Endodermal cell (in vitro differentiated cells): ENCODE measurements at places on chromosomes 16 and 17. TPM values are rescaled to one million over a fixed set of nuclear protein-coding genes. Genes with fewer than 3 reads are reported as not detected.

DNA sequence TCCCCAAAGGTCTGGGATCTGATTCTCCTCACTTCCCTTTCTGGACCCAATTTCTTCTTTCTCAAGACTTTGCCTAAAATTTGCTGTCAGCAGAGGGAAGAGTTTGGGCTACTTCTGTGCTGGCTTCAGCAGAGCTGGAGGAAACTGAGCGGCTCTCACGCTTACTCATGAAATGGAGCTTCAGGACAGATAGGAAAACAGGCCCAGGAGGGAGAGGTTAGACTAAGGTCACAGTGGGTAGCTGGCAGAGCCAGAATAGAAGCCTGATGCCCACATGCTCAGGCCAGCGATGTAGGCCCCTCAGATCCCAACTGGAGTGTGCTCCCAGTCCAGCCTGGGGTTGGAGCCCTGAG is 593 bp downstream of the SLC38A7 start:
- peaks cover 8% of the 10 kb centered on the region for H3K27me3 ChIP-seq
- H3K4me3 ChIP-seq, result peak overlapping the region; percentile 86
- no peak for DNase-seq
- peaks cover 13% of the 10 kb centered on the region for H3K36me3 ChIP-seq

GRCh38 chr17:47733047-47733673 is at the start of gene TBX21:
TSS of gene TBX21 (plus strand) at chr17:47733236. CDS start at chr17:47733455, 219 bp downstream.
- no peaks in the 10 kb centered on the region for H3K36me3 ChIP-seq
- H3K27ac ChIP-seq, result no peak within 1 kb of the TSS
- H3K4me3 ChIP-seq, result peak within 1 kb of the TSS; percentile 66
- DNase-seq, result peak; percentile 97
- H3K4me1 ChIP-seq, result no peaks in the 10 kb centered on the region

PDF gene
- 18.0 and 19.8 TPM in 2 replicates for total RNA-seq

GRCh38 chr16:13552062-13552959 is 367.6 kb upstream of the ERCC4 start:
- no peaks in the 10 kb centered on the region for H3K27me3 ChIP-seq
- no peak overlapping the region for H3K4me3 ChIP-seq
- DNase-seq, result no peak

DNA sequence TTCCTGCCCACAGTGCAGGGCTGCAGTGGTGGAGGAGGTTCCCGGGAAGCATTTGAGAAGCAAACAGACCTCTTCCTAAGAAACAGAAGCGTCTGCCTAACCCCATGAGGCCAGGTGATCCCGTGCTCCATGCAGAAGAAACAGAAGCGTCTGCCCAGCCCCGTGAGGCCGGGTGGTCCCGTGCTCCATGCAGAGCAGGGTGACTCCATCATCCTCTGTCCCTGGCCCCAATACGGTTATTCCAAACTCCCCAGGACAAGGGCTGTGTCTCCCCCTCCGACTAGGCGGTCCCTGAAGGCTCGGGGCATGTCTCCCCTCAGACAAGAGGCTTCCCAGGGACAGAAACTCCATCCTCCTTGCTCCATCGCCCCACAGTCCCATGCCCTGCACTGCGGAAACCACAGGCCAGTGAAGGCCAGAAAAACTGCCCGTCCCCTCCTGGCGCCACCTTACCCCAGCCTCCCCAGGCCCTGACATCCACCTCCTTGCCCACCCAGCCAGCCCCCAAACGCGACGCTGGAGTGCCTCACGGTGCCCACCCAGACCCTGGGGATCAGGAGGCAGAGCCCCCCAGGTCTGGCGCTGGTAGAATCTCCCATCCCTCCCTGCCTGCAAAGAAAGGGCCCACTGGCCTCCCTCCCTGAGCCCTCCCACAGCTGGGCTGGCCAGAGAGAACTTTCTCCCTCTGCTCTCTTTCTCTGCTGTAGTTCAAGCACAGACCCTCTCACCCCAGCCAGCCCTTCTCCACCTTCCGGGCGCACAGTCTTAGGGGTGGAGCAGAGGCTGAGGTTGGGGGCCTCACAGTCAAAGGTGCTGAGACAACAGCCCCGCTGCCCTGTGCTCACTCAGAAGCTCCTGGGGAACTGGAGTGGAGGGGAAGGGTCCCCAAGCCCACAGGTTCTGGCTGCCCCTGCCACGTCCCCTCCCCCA is 30.6 kb upstream of the KRT17 start:
- H3K27me3 ChIP-seq, result no peaks in the 10 kb centered on the region
- DNase-seq, result peak; percentile 60
- H3K4me1 ChIP-seq, result no peaks in the 10 kb centered on the region
- no peak overlapping the region for H3K27ac ChIP-seq
- no peaks in the 10 kb centered on the region for H3K36me3 ChIP-seq
- H3K4me3 ChIP-seq, result no peak overlapping the region

KRTAP1-4 gene
- total RNA-seq, result not detected in 2 replicates

GRCh38 chr17:61205401-61205800 is 194.2 kb upstream of the TBX2 start:
- no peaks in the 10 kb centered on the region for H3K36me3 ChIP-seq
- DNase-seq, result no peak
- no peak overlapping the region for H3K27ac ChIP-seq
- no peak overlapping the region for H3K4me3 ChIP-seq

DNA sequence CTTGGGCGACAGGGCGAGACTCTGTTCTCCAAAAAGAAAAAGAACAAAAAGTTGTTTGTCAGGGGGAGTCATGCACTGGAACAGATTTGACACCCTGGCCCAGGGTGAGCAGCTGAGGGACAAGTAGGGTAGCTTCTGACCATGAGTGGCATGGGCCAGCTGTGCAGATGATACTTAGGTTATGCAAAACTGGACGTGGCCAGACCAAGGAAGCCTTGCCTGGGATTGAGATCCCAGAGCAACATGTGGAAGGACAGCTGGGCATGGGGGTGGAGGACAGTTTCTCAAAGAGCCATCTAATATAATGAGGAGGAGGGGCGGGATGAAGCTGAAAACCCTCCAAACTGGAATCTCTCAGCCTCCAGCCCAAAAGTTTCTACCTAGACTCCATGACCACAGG is 19.6 kb upstream of the SLC35B1 start:
- no peaks in the 10 kb centered on the region for H3K27me3 ChIP-seq
- no peak overlapping the region for H3K4me3 ChIP-seq
- no peak overlapping the region for H3K27ac ChIP-seq

HES7 gene
- total RNA-seq, result 0.40 TPM in 1 of 2 replicates, not detected in the other

DNA sequence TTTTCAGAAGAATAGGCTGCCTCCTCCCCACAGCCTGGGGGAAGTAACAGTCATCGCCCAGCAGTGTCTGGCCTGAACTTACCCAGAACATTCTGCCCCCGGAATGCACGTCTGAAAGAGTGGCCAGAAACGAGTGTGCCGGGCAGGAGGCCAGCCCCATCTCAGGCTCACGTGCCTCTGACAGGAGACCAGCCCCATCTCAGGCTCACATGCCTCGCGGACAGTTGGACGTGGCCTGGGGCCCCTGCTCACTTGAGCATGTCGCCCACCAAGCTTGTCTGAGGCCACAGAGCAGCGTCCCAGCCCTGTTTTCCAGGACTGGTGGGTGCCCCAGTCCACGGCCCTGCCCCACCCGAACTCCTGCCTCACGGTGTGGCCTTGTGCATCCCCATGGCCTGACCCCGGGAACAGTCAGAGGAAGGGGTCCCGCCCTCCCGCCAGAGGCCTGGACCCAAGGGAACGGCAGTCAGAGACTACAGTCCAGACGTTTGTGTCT is 16.3 kb upstream of the CDH15 start:
- no peaks in the 10 kb centered on the region for H3K27me3 ChIP-seq
- H3K4me1 ChIP-seq, result no peaks in the 10 kb centered on the region
- H3K27ac ChIP-seq, result no peak overlapping the region
- peaks cover 11% of the 10 kb centered on the region for H3K36me3 ChIP-seq

DNA sequence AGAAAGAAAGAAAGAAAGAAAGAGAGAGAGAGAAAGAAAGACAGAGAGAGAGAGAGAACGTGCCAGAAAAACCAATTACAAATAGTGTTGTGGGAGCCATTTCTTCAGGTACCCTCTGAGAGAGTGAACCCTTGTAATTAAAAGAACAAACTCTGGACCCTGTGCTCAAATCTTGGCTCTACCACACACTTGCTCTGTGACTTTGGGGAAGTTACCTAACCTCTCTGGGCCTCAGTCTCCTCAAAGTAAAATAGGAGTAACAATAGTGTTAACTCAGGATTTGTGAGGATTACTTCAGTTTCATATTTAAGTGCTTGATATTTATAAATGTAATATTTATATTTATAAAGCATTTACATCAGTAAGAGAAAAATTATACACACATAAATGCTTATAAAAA is 139.8 kb downstream of the GSG1L start:
- H3K4me1 ChIP-seq, result no peaks in the 10 kb centered on the region
- no peak for DNase-seq
- no peak overlapping the region for H3K4me3 ChIP-seq

DNA sequence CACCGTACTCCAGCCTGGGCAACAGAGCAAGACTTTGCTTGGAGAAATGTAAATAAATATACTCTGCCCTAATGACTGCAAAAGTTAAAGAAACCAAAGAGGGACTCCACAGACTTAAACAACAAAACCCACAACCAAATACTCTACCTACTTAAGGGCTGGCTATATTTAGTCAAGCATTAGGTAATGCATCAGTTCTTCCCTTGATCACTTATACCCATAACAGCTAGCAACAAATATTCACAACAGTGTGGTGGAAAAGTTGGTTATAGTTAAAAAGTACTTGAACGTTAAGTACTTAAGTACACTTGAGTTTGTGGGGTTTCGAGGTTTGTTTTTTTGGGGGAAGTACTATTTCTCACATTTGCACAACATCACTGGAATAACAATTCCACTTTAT is 5.4 kb upstream of the HEXIM2 start:
- H3K4me3 ChIP-seq, result no peak overlapping the region
- no peaks in the 10 kb centered on the region for H3K36me3 ChIP-seq
- no peak overlapping the region for H3K27ac ChIP-seq
- DNase-seq, result no peak
- H3K27me3 ChIP-seq, result no peaks in the 10 kb centered on the region

GRCh38 chr16:14527411-14528044 is 102.5 kb downstream of the PARN start:
- no peak overlapping the region for H3K4me3 ChIP-seq
- no peak for DNase-seq
- H3K4me1 ChIP-seq, result peaks cover 9% of the 10 kb centered on the region
- H3K27me3 ChIP-seq, result no peaks in the 10 kb centered on the region
- no peak overlapping the region for H3K27ac ChIP-seq

ADAT1 gene
- total RNA-seq, result 47.4 and 50.1 TPM in 2 replicates

DNA sequence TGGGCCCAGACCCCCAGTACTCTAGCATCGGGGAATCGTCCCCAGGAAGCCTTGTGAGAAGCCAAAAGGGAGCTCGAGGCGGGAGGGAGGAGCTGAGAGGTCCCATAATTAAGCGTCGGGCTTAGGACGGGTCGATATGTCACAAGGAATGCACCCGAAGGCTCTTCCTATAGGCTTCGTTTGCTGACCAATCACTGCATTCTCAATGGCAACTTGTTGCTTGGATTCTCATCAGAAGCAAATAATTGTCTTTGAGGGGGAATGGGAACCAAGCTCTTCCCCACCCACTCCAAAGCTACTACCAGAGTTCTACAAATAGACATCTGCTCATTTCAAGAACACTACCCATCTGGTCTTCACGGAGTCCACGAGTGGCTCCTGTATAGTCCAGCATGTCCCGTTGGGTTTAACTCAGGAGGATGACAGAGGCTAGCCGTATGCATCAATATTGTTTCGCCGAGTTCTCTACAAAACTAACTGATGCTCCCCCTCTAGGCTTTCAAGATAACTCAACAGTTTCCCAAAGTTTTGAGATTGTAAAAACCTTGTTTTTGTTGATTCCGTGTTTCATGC is 628 bp upstream of the BLMH start:
- peak overlapping the region; percentile 82 for H3K4me3 ChIP-seq
- peak; percentile 91 for DNase-seq
- peak overlapping the region; percentile 6 for H3K27ac ChIP-seq
- peaks cover 22% of the 10 kb centered on the region for H3K36me3 ChIP-seq
- H3K4me1 ChIP-seq, result peaks cover 4% of the 10 kb centered on the region

- H3K4me1 ChIP-seq, result no peaks in the 10 kb centered on the region
- no peak for DNase-seq
- H3K36me3 ChIP-seq, result no peaks in the 10 kb centered on the region
- H3K4me3 ChIP-seq, result no peak overlapping the region
- no peaks in the 10 kb centered on the region for H3K27me3 ChIP-seq
- H3K27ac ChIP-seq, result no peak overlapping the region
Observed at GRCh38 chr17:39064374-39064773, 87.1 kb downstream of the PLXDC1 start.

TMC8 gene
- total RNA-seq, result 0.90 and 1.1 TPM in 2 replicates

DNA sequence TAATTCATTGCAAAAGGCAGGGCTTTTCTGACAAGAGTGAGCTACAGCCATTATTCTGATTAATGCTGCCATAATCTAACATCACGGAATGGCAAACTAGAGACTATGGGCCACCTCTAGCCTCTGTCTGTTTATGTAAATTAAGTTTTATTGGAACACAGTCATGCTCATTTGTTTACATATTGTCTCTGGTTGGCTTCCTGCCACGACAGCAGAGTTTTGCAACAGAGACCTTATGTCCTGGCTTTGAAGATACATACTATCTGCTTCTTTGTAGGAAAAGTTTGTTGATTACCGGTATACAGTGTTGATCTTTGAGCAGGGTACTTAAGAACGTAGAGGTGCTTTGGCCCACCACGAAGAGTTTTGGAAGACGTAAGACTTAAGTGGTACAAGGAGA is 715.9 kb upstream of the RBFOX1 start:
- DNase-seq, result no peak
- H3K4me1 ChIP-seq, result no peaks in the 10 kb centered on the region
- no peak overlapping the region for H3K27ac ChIP-seq
- H3K36me3 ChIP-seq, result no peaks in the 10 kb centered on the region
- no peaks in the 10 kb centered on the region for H3K27me3 ChIP-seq
- H3K4me3 ChIP-seq, result no peak overlapping the region

SLC52A1 gene
- 0.13 to 0.25 TPM in 2 of 3 replicates, not detected in the other for total RNA-seq

GRCh38 chr16:83040174-83040573 is 413.4 kb downstream of the CDH13 start:
- no peaks in the 10 kb centered on the region for H3K27me3 ChIP-seq
- H3K4me1 ChIP-seq, result no peaks in the 10 kb centered on the region
- DNase-seq, result no peak
- H3K4me3 ChIP-seq, result no peak overlapping the region

DNA sequence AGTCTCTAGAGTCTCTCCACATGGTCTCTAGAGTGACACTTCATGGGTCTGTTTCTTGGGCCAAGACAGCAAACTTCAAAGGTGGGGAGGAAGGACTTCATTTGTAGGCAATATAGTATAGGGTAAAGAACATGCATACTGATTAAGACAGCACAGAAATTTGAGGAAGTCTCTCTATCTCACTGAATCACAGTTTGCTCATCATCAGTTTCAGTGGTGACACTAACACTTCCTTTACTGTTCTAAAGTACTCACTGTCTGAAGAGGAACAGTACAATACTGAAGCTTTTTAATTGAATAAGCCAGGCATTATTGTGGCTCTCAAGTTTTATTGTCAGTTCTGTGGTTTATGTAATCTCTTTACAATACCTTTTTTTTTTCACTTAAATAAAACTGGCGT is 656.4 kb upstream of the CDH8 start:
- H3K36me3 ChIP-seq, result no peaks in the 10 kb centered on the region
- DNase-seq, result no peak
- no peak overlapping the region for H3K27ac ChIP-seq
- H3K27me3 ChIP-seq, result no peaks in the 10 kb centered on the region
- no peak overlapping the region for H3K4me3 ChIP-seq
